ENCODE measurements at places on chromosomes 7 and 10.

DNA sequence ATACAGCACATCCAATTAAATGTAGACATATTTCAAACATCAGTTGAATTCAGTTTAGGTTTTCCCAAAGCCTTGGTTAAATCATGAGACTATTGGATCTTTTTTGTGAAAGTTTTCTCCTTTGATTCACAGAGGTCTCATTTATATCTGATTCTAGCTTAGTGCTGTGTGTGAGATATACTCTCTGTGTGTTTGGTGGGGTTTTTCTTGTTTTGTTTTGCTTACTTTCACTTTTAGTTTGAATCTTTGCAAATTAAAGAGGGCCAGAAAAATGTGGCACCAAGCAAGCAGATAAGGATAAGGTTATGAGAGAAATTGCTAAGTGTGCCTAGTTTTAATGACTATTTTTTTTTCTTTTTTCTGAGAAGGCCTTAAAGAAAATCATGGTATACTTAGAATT, 12.6 kb upstream of the OR6B1 start:
- no peak for DNase-seq

- DNase-seq: no peak
Observed at GRCh38 chr7:42877862-42878261, 34.0 kb downstream of the C7orf25 start.

- DNase-seq: no peak
Observed at GRCh38 chr7:23234569-23235296, 11.8 kb upstream of the GPNMB start.

DNA sequence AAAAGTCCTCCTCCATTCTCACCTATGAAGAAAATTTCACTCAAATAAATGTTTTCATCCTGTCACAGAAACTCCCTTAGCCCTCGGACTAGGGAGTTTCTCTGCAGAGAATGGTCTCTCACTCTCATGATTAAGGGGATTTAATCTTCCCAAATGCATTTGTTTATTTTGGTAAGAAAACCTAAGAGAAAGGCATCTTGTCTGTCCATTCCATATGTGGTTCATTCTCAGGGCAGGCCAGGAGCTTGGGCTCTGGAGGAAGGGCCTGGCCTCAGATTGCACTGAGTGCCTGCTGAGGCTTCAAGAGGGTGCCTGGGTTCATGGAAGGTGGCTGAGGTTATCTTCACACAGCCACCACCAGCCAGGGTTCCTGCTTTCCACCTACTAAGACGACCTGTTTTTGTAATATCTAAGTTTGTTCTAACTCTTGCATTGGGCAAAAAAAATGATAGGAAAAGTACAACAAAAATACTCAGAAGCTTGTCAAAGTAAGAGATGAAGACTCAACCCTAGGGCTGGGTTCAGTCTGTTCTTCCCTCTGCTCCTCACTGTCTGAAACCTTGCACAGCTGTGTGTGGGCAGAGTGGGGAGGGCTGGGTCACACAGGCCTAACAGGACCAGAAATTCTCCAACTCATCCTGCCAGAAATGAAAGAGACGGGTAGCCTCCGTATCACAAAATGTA, 186.7 kb downstream of the CXCL12 start:
- DNase-seq: no peak

GRCh38 chr10:99450156-99450555, 19.7 kb upstream of the GOT1 start:
- no peak for DNase-seq

DNA sequence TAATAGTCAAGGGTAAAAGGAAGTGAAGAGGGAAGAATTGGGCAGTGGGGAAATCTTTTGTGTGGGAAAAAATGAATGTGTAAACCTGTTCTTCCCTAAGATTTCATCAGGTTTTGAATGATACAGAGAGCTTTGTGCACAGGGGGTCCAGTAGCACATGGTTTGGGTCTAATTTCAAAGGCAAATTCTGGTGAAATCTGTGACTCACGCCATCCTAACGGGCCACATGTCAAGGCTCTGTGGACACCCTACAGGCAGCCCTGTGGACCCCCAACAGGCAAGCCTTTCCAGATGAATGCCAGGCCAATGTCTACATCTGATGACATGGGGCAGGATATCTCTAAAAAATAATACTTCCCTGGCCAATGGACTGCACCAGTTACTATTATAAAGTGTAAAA, 309.8 kb downstream of the PARD3 start:
- no peak for DNase-seq

- DNase-seq: no peak
Observed at GRCh38 chr10:30048768-30049517, 10.4 kb downstream of the JCAD start.

GRCh38 chr7:78970440-78970916, 483.0 kb downstream of the MAGI2 start:
- DNase-seq: no peak

DNA sequence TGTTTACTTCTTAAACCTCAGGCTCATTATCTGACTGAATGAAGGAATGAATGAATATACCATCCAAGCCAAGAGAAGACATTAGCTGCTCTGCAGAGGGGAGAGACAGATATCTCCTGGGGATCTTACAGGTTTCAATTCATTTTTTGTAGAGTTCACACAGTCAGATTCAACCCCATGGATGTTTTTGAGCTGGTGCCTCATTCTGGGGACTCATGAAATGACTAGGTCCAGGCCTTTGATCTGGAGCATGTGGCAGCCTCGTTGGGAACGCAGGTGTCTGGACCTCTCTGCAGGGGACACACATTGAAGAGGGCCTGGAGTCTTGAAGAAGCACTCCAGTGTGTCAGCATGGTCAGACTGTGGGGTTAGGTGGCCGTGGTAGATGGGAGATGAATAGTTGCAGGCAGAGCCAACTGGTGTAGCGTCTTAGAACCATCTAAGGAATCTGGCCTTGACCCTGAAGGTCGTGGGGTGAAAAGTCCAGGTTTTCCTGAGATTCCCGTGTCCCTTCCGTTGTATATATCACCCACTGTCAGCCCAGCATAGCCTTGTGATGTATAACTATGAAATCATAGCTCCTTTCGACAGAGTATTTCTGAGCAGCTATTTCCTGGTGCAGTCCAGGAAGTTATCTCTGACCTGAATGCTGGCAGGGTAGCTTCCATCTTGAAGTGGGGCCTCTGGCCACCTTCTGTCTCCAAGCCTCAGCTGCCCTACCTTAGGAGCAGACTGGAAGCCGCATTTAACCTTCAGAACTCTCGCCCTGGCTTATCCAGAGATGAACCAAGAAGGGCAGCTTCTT, 22.3 kb downstream of the BTBD16 start:
- no peak for DNase-seq

- DNase-seq: no peak
Observed at GRCh38 chr7:157689269-157690057, 352.7 kb downstream of the DNAJB6 start.

- no peak for DNase-seq
Observed at GRCh38 chr10:93408783-93409182, 73.4 kb downstream of the MYOF start.

DNA sequence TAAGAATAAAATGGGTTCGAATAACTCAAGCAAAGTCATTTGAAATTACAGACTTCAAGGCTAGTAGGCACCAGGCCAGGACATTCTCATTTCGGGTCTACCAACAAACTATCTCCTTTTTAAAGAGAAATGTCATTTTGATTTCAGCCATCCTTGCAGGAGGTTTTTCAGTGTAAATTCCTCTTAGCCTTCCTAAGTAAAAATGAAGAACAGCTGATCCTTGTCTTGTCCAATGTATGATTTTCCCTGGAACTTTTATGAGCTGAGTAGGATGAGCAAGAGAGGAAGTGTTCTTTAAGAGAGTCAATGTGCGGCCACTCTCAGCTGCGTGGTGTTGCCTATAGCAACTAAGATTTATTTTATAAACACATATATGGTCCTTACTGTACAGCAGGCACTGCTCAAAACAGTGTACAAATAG, 110.1 kb downstream of the PLCE1 start:
- no peak for DNase-seq

DNA sequence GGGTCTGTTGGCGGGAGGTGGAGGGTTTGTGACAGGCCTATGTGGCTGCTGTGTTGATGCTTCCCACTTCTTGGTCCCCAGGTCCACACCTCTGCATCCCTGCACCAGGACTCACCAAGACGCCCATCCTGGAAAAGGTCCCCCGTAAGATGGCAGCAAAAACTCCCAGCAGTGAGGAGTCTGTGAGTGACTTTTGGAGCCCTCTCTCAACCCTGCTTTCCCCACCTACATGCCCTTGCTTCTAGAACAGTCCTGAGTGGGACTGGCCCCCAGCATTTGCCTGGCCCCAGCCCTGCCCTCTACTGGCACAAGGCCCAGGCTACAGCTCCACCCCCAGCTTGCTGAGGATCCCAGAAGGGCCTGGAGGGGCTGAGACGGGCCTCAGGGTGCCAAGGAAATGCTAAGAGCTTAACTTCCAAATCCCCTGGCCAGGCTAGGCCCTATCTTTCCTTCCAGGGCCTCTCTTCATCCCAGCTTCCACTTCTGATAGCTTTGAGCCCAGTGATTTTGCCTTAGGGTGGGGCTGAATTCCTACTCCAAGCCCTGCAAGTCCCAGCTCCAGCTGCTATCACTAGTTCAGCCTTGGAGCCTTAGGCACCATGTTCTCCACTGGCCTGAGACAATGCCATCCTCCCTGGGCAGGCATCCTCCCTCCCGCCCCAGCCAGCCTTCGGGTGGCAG, 2.7 kb downstream of the CHAT start:
- no peak for DNase-seq

DNA sequence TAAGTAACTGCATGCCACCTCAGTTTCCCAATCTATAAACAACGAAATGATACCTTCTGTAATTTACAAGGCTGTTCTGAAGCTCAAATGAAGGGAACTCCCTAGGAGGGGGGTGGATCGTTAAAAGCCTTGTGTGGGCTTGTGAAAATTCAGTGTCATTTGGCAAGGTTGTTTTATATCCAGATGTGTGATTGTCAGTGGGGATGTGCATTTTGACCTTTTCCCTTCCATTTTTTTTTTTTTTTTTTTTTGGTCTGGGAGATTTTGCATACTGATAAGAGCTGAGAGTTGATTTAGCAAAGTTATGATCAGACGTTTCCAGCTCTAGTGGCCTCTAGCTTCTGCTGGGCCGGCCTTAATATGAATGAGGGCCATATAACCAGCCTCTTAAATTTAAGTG, 22.8 kb downstream of the CREB5 start:
- DNase-seq: no peak

GRCh38 chr10:3045471-3046209, 21.7 kb upstream of the PFKP start:
- DNase-seq: no peak

DNA sequence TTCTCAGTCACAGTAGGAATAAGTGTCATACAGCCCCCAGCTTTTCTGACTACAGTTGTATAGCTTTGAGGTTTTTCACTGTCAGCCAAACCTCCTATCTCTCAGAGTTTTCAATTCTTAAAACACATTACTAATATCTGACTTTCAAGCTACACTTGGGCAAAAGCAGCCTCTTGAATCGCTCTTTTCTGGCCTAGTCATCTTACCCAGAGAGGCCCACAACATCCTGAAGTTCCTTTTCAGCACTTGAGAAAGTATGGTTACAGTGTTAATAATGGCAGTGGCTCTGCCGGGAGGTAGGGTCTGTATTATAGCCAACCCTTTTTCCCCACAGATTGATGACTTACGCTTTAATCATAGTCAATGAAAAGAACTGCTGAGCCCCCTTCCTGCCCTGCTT, 181.0 kb downstream of the LRRC4 start:
- no peak for DNase-seq

GRCh38 chr7:135204341-135204749, 7.0 kb downstream of the WDR91 start:
- DNase-seq: no peak

GRCh38 chr10:68074031-68074774, 880 bp downstream of the HERC4 start:
- DNase-seq: no peak

DNA sequence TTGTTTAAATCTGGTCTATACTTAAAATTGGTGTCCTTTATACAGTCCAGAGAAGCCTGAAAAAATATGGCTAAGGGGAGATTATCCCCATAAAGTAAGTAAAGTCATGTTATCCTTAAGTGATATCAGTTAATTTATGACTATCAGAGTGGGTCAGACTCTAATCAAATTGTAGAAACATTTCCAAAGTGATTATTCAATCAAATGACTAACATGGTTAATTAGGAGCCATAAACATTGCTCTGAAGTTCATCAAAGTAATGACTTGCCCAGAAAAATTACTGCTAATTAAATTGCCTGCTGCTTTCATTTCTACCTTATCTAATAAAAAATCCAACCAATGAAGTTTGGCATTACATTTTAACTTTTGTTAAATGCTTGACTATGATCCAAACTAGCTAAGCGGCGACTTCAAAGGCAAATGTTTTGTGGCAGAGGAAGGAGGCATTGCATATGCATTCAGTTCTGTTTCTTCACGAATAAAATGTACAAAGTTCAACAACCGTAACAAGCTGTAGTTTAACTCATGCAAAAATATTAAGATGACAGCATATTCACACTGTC, 76.7 kb downstream of the ETV1 start:
- DNase-seq: no peak

GRCh38 chr10:59894114-59894513, 12.2 kb downstream of the CCDC6 start:
- no peak for DNase-seq

DNA sequence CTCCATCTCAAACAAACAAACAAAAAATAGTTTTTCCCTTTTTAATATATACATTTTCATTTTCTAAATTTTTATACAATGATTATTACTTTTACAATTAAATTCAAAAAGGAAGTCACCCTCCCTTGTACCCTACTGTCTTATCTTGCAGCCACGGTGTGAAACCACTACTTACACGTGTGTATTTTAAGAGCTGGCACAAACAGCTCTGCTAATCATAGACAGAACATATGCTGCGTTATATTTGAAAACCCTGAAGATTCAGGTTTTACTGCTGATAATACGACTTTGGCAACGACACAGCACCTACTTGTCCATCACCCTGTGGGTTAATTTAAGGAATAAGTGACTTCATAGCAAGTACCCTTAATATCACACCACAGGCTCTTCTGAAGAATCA, 991 bp downstream of the ANKRD61 start:
- DNase-seq: no peak

DNA sequence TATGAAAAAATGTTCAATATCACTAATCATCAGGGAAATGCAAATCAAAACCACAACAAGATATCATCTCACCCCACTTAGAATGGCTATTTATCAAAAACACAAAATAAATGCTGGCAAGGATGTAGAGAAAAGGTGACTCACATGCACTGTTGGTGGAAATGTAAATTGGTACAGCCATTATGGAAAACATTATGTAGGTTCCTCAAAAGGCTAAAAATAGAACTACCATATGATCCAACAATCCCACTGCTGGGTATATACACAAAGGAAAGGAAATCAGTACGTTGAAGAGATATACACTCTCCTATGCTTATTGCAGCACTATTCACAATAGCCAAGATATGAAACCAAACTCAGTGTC, 50.2 kb downstream of the CDK1 start:
- no peak for DNase-seq

GRCh38 chr10:68897336-68897741, 3.8 kb upstream of the DDX50 start:
- DNase-seq: no peak

- DNase-seq: no peak
Observed at GRCh38 chr7:55641811-55642210, 69.5 kb upstream of the VOPP1 start.

GRCh38 chr7:113122744-113123143, 4.4 kb upstream of the SMIM30 start:
- DNase-seq: no peak

All from stimulated activated effector memory CD8-positive, alpha-beta T cell treated with anti-CD3 and anti-CD28 coated beads, Interleukin-12 subunit alpha, Interleukin-12 subunit beta, amount 100 ng/mL, for 72 hours (primary cell).